ENCODE measurements at places on chromosomes 13 and 19.

GRCh38 chr19:50780753-50781435 lies 9.3 kb upstream of the ACP4 start:
- no peak for DNase-seq

GRCh38 chr13:99916366-99917103 lies 55.0 kb downstream of the ZIC5 start:
- DNase-seq, result no peak

DNA sequence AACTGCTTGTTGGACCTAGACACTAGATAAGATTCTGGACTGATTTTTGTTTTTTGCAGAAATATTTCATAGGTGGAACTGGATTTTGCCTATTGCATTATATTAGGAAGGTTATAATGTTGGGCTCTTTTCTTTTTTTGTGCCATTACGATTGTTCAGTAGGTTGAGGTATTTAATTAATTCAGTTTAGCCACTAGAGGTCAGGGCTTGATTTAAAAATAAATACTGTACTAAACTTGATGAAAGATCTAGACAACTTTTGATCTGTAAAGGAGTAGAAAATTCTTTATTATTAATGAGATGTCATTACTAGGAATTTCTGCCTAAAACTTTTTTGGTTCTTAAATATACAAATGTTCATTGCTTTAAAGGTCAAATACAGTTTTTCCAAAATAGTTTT lies 15.2 kb upstream of the SUPT20H start:
- no peak for DNase-seq

DNA sequence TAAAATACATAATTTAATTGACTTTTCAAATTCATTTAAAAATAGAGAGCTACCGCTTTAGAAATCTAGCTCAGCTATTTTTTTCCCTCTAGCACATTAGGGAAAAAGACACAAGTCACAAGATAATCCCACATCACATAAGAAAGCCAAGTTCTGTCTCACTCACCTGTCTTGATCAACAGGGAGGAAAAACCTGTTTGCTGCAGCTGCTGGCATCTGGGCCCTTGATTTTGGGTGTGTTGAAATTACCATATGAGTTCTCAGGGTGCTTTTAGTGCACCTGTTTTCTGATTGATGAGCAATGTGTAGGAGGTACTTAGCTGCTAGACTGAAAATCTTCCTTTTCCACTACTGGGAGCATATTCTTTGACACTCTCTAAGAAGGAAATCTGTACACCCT lies 53.8 kb downstream of the ZDHHC20 start:
- no peak for DNase-seq

GRCh38 chr13:110463871-110464510 lies 97.5 kb downstream of the RAB20 start:
- no peak for DNase-seq

DNA sequence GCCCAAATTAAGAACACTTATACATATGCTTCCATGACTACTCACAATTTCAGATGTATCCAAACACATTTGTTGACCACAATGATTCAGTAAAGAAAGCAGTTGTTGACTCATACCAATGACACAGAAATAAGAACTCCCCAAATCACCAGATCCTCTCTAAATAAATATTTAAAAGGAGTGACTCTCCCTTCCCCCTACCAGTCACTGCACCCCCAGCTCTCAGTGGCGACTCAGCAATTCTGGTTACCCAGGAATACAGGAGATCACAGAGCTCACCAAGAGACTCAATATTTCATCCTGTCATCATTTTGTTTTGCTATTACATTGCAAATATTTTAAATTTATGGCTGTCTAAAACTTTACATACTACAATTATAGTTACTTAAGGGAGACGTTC lies 131.5 kb downstream of the RGCC start:
- DNase-seq, result no peak

GRCh38 chr19:55259540-55260210 lies 858 bp upstream of the PPP6R1 start:
- no peak for DNase-seq

DNA sequence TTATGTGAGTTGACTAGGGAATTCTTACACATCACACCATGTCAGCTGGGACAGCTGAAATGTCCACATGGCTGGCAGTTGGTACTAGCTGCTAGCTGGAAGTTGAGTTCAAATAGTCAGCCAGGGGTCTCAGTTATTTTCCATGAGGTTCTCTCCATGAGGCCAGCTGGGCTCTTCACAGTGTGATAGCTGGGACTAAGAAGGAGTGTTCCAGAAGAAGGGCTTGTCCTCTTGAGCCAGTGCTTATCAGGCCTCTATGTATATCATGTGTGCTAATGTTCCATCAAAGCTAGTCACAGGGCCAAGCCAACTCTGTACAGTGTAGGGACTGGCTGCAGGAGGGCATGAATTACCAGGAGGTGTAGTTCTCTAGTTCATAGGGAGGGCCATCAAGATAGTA lies 11.8 kb downstream of the USPL1 start:
- DNase-seq, result no peak

DNA sequence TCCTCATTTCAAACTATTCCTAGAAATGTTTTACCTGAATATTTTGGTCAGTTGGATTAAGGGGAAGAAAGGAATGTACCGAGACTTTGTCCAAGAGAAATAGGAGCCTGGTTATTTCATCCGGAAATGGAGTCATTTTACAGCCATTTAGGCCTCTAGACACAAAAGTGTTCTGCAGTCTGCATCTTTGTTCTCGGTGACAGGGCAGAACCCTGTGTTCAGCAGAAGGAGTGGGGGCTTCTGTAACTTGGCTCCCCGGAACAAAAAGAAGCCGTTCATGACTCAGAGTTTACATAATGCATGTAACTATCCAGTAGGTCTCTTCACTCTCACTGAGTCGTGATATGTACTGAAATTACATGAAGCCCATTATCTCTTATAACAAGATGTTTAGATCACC lies 21.6 kb upstream of the FNDC3A start:
- DNase-seq, result no peak

DNA sequence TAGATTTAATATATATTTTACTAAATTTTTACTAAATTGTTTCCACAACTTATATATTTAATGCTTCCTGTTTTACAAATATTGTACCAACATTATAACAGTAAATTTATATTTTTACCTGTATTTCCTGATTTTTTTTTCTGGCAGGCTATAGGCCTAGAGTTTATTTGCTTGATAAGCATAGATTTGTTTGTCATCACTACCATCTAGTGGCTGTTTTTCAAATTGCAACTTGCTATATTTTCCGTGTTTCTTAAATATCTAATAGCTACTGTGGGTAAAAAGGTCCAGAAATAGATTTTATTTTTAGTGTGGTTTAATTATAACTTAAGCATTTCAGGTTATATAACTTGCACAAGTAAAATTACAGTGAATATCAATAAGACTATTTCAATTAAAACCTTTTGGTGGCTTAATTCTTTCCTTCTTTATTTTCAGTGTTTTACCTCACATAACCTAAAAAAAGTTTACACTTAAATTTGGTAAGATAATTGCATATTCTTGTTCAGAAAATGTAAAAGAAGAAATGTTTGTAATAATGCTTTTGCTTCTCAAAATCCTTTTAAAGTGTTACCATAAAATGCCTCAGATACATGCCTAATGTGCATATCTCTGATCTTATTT lies 60.6 kb downstream of the NDFIP2 start:
- no peak for DNase-seq

DNA sequence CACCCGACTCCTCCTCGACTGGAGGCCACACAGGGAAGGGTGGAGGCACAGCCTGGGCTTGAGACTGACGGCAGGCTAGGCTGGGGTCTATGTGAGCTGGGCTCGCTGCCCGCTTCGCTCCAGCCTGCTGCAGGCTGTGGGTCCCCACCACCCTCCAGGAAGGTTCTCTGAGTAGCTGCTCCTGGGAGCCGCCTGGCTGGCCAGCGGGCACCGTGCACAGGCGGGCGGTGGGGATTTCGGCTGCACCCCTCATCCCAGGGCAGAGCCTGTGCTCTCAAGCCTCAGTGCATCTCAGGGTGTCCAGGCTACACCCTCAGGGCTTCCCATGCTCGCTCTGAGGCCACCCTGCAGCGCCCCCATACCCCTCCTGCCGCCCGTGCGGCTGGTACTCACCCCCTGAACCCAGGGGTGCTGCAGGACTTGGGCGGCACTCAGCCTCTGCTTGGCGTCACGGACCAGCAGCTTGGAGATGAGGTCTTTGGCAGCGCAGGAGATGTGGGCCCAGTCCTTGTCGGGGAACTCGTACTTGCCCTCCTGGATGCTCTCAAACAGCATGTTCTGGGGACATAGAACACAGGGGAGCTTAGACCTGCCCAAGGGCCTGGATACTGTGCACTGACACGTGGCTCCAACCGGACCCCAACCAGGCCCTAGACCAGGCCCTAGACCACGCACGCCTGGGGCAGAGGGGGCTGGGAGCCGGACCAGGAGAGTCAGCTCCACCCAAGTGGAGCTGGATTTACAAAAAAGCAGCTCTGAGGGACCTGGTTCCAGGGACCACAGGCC lies 10.2 kb downstream of the MKNK2 start:
- DNase-seq, result peak; percentile 67

DNA sequence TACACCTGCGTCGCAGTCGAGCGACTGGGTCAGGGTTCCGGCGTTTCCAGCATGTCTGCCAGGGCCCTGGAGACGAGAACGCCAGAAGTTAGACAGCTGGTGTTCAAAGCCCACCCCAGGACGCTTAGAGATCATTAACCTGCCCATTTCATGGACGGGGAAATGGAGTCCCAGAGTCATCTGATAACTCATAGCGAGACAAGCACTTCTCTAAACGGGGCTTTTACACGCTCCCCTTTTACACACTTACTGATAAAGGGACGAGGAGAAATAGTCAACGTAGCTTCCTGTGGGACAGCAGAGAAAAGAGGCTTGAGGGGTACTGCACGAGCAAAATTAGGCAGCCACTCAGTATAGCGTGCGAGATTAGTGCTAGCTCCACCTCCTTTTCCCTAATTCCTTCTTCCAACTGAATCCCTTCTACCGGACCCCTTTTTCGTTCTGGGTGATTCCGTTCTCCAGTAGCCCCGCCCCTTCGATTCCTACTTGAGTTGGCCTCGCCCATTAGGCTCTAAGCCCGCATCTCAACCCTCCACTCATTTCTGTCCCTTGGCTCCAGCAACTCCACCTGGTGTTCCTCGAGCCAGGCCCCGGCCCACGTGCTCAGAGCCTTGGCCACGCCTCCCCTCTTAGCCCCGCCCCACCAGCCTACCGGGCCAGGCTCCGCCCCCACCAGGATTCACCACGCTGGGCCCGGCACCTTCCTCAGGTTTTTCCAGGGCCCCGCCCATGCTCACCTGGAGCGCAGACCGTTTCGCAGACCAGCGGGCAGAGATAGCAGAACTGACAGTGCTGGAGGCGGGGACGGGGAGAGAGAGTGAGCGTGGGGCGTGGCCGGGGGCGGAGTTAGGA lies 3.7 kb downstream of the HRC start:
- DNase-seq, result peak; percentile 92

DNA sequence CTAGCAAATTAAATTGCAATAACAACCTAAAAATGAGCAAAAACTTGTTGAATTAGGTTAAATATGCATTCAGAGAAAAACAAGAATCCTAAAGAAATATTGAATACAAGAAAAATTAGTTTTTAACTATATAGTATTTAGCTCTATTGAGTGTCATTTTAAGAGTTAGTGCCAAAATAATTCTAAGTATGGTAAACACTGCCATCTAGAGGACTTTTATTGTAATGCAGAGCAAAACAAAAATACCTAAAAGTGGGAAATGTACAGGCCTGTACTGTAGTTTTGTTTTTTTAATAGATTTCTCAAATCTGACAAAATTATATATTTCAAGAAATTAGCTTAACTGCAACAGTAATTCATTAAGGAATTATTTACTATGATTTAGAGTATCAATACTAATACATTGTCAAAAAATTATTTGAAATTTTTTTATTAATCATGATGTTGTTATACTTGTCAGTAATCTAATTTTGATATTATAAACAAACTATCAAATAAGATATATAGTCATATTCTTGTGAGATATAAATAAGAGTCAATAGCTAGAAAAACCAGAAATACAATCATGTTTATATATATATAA lies 8.2 kb upstream of the PCDH9 start:
- DNase-seq, result no peak

- no peak for DNase-seq
Observed at GRCh38 chr13:97004886-97005285, 10.6 kb upstream of the OXGR1 start.

DNA sequence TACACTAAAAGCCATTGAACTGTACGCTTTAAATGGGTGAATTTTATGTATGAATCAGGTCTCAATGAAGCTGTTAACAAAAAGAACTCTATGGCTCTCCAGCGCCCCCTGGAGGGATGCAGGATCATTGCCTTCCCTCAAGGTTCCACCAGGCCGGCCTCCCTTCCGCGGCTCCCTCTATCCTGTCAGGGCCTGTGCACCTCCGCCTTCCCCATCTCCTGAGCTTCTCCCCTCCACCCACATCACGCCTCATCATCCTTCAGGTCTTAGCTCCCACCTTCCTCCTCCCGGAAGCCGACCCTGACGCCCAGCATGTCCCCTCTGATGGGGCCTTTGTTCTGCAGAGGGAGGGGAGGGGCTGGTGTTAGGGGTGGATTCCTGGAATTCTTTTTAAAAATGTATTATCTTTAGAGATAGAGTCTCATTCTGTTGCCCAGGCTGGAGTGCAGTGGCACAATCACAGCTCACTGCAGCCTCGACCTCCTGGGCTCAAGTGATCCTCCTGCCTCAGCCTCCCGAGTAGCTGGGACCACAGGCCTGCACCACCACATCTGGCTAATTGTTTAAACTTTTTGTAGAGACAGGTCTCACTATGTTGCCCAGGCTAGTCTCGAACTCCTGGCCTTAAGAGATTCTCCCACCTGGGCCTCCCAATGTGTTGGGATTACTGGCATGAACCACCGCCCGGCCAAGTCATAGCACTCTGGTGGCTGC lies 27.7 kb downstream of the MEIS3 start:
- DNase-seq, result peak; percentile 87

- DNase-seq, result no peak
Observed at GRCh38 chr19:39943586-39943985, 9.2 kb upstream of the FCGBP start.

GRCh38 chr13:50366488-50367174 lies 351.4 kb downstream of the KCNRG start:
- no peak for DNase-seq

- DNase-seq, result no peak
Observed at GRCh38 chr13:28717170-28717569, 1.6 kb downstream of the SLC46A3 start.
